ENCODE measurements at places on chromosomes 11 and 22.

GRCh38 chr11:106001304-106002012 is 20.6 kb downstream of the MSANTD4 start:
- no peak for DNase-seq

- no peak for DNase-seq
Measured at GRCh38 chr11:44618561-44619425, 53.3 kb downstream of the CD82 start.

GRCh38 chr11:117143390-117143789 is 697 bp upstream of the PAFAH1B2 start:
- DNase-seq: peak; percentile 63

GRCh38 chr11:16279524-16279923 is 76.8 kb downstream of the SOX6 start:
- no peak for DNase-seq

DNA sequence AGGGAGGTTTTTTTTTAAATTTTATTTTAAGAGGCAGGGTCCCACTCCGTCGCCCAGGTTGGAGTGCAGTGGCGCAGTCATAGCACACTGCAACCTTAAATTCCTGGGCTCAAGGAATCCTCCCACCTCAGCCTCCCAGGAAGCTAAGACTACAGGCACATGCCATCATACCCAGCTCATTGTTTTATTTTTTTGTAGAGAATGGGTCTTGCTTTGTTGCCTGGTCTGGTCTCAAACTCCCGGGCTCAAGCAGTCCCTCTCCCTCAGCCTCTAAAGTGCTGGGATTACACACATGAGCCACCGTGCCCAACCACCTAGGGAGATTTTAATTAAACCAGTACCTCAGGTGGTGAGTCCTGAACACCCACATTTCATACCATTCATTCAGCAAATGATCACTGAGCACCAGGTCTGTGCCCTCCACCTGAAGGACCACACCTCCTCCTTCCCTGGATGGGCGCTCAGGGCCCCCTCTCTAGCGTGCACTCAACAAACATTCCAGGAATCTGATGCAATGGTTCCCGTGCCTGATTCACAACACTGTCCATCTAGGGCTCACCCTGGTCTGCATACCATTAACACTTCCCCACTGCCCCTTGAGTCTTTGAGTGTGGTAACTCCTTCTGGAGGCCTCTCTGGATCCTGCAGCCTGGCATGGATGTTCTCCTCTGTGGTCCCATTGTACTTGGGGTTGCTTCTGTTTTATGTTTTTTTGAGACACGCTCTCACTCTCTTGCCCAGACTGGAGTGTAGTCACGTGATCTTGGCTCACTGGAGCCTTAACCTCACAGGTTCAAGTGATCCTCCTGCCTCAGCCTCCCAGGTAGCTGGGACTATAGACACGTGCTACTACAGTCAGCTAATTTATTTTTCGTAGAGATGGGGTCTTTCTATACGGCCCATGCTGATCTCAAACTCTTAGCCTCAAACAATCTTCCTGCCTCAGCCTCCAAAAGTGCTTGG is 9.6 kb upstream of the MYH9 start:
- peak; percentile 36 for DNase-seq

All from RPMI7951 (cell line).